ENCODE measurements at places on chromosomes 3 and 15.
A peak's percentile ranks its signal among the peaks of the same experiment; 100 is the strongest.

DNA sequence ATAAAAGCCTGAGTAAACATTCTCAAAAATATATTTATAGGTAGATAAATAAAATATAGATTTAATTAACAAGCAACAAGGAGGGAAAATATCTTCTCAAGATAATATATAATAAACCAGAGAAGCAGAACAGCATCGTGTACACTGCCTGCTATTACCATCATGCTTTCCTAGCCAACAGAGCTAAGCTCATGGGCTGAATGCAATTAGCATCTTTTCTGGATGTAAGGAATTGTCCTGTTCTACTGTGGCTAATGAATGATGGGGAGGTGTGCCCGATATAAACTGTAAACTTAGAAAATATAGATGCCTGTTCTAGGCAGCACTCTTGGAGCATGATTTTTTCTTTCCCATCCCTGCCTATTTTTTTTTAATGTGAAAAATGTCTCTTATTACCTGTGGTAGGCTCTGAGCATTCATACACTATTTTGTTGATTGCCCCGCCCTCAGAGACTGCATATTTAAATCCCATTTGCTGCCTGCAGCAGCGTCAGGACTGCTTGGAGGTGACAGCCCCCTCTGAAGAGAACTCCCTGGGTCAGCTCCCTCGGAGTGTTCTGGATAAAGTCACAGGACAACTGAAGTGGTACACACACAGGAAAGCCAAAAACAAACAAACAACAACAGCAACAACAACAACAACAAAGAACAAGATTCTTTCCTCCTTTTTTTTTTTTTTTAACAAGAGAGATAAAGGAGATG is 312.3 kb downstream of the SATB1 start:
- H3K36me3 ChIP-seq, result no peaks in the 10 kb centered on the region
- H3K4me1 ChIP-seq, result peaks cover 6% of the 10 kb centered on the region
- no peaks in the 10 kb centered on the region for H3K27me3 ChIP-seq
- H3K4me3 ChIP-seq, result no peak overlapping the region

- no peak for DNase-seq
- no peaks in the 10 kb centered on the region for H3K27me3 ChIP-seq
- H3K36me3 ChIP-seq, result no peaks in the 10 kb centered on the region
- no peak overlapping the region for H3K4me3 ChIP-seq
- H3K27ac ChIP-seq, result no peak overlapping the region
Observed at GRCh38 chr15:69190504-69190903, 30.1 kb downstream of the GLCE start.

GRCh38 chr3:74021449-74021848 is 396.7 kb upstream of the PDZRN3 start:
- no peak for DNase-seq
- H3K27ac ChIP-seq, result no peak overlapping the region
- no peaks in the 10 kb centered on the region for H3K36me3 ChIP-seq
- no peaks in the 10 kb centered on the region for H3K27me3 ChIP-seq
- H3K4me3 ChIP-seq, result no peak overlapping the region

- H3K4me1 ChIP-seq, result peaks cover 31% of the 10 kb centered on the region
- peaks cover 5% of the 10 kb centered on the region for H3K36me3 ChIP-seq
- no peak overlapping the region for H3K27ac ChIP-seq
- no peaks in the 10 kb centered on the region for H3K27me3 ChIP-seq
- peak; percentile 14 for DNase-seq
Observed at GRCh38 chr15:32767236-32767635, 49.4 kb downstream of the GREM1 start.

GRCh38 chr15:100314809-100315400 is 26.9 kb downstream of the ADAMTS17 start:
- no peak for DNase-seq
- no peak overlapping the region for H3K4me3 ChIP-seq
- H3K4me1 ChIP-seq, result no peaks in the 10 kb centered on the region
- H3K27ac ChIP-seq, result no peak overlapping the region
- H3K27me3 ChIP-seq, result no peaks in the 10 kb centered on the region

GRCh38 chr3:159627634-159628033 is 361.0 kb upstream of the IL12A start:
- no peak for DNase-seq
- H3K4me3 ChIP-seq, result no peak overlapping the region
- H3K4me1 ChIP-seq, result peaks cover 7% of the 10 kb centered on the region
- H3K36me3 ChIP-seq, result no peaks in the 10 kb centered on the region
- H3K27ac ChIP-seq, result no peak overlapping the region

DNA sequence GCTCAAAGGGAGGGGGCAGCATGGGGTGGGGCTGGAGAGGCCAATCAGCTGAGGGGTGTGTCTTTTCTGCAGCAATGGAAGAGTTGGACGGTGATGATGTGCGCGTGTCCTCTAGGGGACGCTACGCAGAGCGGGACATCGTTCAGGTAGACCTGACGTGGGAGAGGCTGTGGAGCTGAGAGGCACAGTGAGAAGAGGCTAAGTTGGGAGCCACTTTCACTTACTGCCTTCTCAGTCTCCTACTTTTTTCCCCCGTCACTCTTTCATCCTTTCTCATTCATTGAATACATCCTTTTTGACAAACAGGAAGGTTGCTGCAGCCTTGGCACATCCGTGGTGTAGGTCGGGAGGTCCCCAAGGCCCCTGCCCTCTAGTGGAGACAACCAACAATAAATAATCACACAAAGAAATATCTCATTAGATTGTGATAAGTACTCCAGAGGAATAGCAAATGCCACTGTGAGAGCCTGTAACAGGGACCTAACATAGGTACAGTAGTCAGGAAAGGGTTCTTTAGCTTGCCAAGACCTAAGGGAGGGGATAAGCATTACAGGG is 4.4 kb upstream of the BRPF1 start:
- H3K27ac ChIP-seq, result no peak overlapping the region
- no peak overlapping the region for H3K4me3 ChIP-seq
- H3K36me3 ChIP-seq, result no peaks in the 10 kb centered on the region

- no peaks in the 10 kb centered on the region for H3K36me3 ChIP-seq
- DNase-seq, result no peak
- no peaks in the 10 kb centered on the region for H3K27me3 ChIP-seq
- no peak overlapping the region for H3K27ac ChIP-seq
Observed at GRCh38 chr15:67573194-67573593, 30.7 kb downstream of the MAP2K5 start.

GRCh38 chr3:156050918-156051317 is 69.5 kb upstream of the KCNAB1 start:
- no peaks in the 10 kb centered on the region for H3K36me3 ChIP-seq
- no peak overlapping the region for H3K27ac ChIP-seq
- DNase-seq, result no peak
- no peak overlapping the region for H3K4me3 ChIP-seq
- H3K4me1 ChIP-seq, result no peaks in the 10 kb centered on the region

- DNase-seq, result no peak
- peaks cover 10% of the 10 kb centered on the region for H3K4me1 ChIP-seq
- no peak overlapping the region for H3K27ac ChIP-seq
- H3K36me3 ChIP-seq, result no peaks in the 10 kb centered on the region
- no peaks in the 10 kb centered on the region for H3K27me3 ChIP-seq
- H3K4me3 ChIP-seq, result no peak overlapping the region
Observed at GRCh38 chr15:90151989-90152645, 49.0 kb upstream of the SEMA4B start.

- no peaks in the 10 kb centered on the region for H3K36me3 ChIP-seq
- no peaks in the 10 kb centered on the region for H3K27me3 ChIP-seq
- no peaks in the 10 kb centered on the region for H3K4me1 ChIP-seq
- H3K4me3 ChIP-seq, result no peak overlapping the region
- DNase-seq, result no peak
Observed at GRCh38 chr3:77420336-77420735, 380.4 kb downstream of the ROBO2 start.

GRCh38 chr3:72490688-72491435 is 357.4 kb downstream of the SHQ1 start:
- no peaks in the 10 kb centered on the region for H3K36me3 ChIP-seq
- DNase-seq, result peak; percentile 11
- H3K4me3 ChIP-seq, result no peak overlapping the region
- H3K27ac ChIP-seq, result no peak overlapping the region
- H3K4me1 ChIP-seq, result peaks cover 35% of the 10 kb centered on the region
- peaks cover 3% of the 10 kb centered on the region for H3K27me3 ChIP-seq

DNA sequence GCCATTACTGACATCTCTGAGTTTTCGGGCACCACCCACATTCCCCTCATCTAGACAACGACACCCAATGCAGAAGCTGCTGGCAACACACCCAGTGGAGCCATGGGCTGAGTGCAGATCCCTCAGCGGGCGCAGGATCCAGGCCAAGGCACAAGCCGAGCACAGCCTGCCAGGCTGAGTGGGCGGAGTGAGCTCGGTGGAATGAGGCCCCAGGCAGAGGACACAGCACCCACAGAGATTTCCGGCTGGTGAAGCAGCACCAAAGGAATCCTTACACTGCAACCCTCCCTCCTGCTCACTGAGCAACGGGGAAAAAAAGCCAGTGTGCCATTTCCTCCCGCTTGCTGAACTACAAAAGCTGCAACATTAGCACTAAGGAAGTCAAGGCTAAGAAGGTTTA is 34.3 kb downstream of the ZMAT3 start:
- H3K4me3 ChIP-seq, result peak overlapping the region; percentile 18
- peak; percentile 95 for DNase-seq
- peak overlapping the region; percentile 64 for H3K27ac ChIP-seq
- no peaks in the 10 kb centered on the region for H3K36me3 ChIP-seq

DNA sequence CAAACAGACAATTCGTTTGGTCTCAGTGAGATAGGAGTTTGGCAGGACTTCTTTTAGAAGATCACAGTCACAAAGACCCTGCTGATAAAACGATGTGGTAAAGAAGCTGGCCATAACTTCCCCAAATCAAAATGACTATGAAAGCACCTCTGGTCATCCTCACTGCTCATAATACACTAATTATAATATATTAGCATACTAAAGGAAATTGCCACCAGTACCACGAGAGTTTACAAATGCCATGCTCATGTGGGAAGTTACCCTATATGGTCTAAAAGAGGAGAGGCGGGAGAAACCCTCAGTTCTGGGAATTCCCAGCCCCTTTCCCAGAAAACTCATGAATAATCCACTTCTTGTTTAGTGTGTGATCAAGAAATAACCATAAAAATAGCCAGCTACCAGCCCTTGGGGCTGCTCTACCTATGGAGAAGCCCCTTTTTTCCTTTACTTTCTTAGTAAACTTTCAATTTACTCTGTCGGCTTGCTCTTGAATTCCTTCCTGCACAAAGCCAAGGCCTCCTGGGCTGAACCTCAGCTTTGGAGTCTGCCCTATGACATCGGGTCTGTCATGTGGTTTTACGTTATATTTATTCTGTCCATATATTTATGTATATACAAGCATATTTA is 115.8 kb upstream of the IGSF10 start:
- no peak overlapping the region for H3K4me3 ChIP-seq
- no peaks in the 10 kb centered on the region for H3K36me3 ChIP-seq
- no peak overlapping the region for H3K27ac ChIP-seq
- DNase-seq, result no peak
- H3K4me1 ChIP-seq, result peaks cover 17% of the 10 kb centered on the region

DNA sequence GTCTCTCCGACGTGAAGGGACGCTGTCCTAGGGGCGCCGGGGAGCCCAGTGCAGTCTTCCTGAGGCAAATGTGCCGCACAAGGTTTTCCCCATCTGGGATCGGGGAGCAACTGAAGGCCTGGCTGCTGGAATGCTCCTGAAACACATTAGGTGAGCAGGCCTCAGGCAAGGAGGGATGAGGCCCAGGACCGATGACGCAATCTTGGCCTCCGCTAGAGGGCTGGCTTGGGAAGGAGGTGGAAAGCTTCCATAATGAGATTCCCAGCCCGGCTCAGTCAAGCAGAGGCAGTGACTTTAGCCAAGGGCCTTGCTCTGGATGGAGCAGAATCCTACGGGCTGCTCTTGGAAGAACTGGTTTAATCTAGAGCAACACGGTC is 50.8 kb downstream of the CPN2 start:
- H3K4me1 ChIP-seq, result peaks cover 8% of the 10 kb centered on the region
- no peak overlapping the region for H3K4me3 ChIP-seq
- no peak overlapping the region for H3K27ac ChIP-seq
- peaks cover 19% of the 10 kb centered on the region for H3K27me3 ChIP-seq
- H3K36me3 ChIP-seq, result no peaks in the 10 kb centered on the region

DNA sequence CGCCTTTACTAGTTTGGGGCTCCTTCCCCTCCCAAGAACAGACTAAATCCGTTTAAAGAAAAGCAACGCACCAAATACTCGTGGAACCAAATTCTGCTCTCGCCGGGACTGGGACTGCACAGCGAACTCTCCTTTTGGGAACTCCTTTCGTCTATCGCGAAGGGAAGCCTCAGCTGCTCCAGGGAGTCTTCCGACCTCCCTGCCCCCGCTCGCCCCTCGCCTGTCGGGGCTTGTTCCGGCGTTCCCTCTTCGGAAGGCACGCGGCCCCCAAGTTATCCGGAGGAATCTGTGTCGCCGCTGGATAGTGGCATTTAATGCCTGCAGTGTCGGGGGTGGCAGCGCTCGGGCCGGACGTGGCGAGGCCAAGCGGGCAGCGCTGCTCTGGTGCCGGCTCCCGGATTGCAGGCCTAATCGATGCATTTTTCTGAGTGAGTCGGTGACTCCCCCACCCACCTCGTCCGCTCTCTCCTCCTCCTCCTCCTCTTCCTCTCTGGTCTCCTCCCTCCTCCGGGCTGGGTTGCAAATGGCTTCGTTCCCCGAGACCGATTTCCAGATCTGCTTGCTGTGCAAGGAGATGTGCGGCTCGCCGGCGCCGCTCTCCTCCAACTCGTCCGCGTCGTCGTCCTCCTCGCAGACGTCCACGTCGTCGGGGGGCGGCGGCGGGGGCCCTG is at the start of gene TRIM71:
Gene TRIM71 (plus strand): TSS at position 440 of the 671 bp plus-strand sequence. CDS start 84 bp downstream, at position 524.
- H3K4me1 ChIP-seq, result no peaks in the 10 kb centered on the region
- H3K4me3 ChIP-seq, result peak within 1 kb of the TSS; percentile 35
- no peak within 1 kb of the TSS for H3K27ac ChIP-seq
- no peaks in the 10 kb centered on the region for H3K36me3 ChIP-seq
- H3K27me3 ChIP-seq, result peaks cover 81% of the 10 kb centered on the region

DNA sequence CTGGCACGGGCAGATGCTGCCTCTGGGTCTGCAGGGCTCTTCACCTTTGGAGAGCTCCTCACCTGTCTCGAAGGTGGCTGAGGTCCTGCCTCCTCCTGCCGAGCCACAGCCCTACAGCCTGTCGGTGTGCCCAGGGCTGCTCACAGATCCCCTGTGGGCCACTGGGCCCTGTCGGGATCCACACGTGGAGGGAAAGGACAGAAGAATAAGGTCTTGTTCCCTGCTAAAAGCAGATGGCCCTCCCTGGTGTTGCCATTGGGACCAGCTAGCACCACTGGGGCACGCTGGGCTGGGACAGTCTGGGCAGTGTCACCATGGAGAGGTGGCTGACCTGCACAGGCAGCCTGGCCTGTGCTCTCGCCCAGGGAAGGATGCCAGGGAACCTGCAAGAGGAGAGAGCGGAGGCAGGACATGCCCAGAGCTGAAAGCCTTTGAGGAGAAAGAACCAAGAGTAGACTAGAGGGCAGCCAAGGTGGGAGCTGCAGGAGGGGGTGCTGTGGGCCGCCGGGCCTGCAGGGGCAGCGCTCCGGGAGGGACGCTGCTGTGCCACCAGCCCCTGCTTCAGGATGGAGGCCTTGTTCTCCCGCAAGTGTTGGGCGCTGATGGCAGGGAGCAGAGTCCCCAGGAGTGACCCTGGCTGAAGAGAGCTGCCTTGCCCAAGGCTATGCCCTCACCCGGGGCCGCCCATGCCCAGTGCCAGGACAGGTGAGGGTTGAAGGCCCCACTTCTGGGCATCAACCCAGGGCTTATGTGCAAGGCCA is 210.2 kb downstream of the XXYLT1 start:
- no peaks in the 10 kb centered on the region for H3K36me3 ChIP-seq
- no peaks in the 10 kb centered on the region for H3K4me1 ChIP-seq
- no peaks in the 10 kb centered on the region for H3K27me3 ChIP-seq
- no peak overlapping the region for H3K4me3 ChIP-seq
- peak; percentile 80 for DNase-seq
